ENCODE measurements at places on chromosomes 5 and 9.

- no peak for DNase-seq
Observed at GRCh38 chr5:96968614-96969013, 32.7 kb downstream of the LNPEP start.

DNA sequence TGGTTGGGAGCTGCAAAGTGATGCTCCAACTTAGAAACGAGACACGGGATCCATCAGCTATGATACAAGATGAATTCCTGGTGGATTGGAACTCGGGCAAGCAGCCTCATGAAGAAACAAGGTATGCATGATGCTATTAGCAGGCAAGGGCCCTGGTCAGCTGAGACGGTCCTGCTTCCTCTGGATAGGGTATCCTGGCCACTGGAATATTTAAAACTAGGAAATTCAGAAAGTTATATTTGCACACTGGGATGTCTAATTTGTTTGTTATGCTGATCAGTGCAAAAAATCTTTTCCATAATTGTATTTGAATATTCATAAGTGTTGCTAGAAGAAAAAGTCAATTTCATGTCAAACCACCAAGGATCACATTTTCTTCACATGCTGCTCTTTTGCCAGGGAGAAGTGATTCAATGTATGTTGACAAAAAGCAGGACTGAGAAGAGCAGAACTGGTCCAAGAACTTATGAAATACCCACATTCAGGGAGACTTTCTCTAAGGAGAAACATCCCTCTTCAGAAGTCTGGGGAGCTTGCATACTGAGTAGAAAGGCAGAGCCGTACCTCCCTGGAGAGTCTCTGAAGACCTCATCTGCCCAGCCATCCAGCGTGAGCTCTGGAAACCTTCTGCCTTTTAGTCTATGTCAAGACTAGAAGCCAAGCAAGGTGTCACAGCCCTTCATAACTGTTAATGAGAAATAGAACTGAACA, 6.7 kb upstream of the NXNL2 start:
- no peak for DNase-seq

GRCh38 chr9:70136632-70137031, 93.0 kb downstream of the MAMDC2 start:
- no peak for DNase-seq

GRCh38 chr9:98502976-98503325, 205.8 kb downstream of the GABBR2 start:
- peak; percentile 34 for DNase-seq

GRCh38 chr5:95081982-95082381, 202.9 kb downstream of the MCTP1 start:
- DNase-seq, result no peak

- DNase-seq, result no peak
Observed at GRCh38 chr5:174482607-174483024, 241.8 kb upstream of the MSX2 start.

GRCh38 chr5:157219491-157220271, 39.0 kb downstream of the ITK start:
- no peak for DNase-seq

GRCh38 chr9:84499969-84500582, 159.5 kb upstream of the SLC28A3 start:
- DNase-seq, result no peak
